GM13977 (cell line): ENCODE measurements at places on chromosomes 6 and 20.

DNA sequence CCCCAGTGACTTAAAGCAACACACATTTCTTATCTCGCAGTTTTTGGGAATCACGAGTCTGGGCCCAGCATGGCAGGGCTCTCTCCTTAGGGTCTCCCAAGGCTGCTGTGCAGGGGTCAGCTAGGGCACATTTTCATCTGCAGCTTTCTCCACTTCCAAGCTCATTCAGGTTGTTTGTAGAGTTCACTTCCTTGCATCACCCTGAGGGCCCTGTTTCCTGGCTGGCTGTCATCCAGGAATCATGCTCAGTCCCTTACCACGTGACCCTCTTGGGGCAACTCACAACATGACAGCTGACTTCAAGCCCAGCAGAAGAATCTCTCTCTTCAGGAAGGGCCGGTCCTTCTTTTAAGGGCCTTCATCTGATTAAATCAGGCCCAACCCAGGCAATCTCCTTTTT is 21.3 kb downstream of the SNAP25 start:
- no peak for DNase-seq

- DNase-seq = no peak
Observed at GRCh38 chr6:141550471-141550870, 582.3 kb upstream of the GJE1 start.

DNA sequence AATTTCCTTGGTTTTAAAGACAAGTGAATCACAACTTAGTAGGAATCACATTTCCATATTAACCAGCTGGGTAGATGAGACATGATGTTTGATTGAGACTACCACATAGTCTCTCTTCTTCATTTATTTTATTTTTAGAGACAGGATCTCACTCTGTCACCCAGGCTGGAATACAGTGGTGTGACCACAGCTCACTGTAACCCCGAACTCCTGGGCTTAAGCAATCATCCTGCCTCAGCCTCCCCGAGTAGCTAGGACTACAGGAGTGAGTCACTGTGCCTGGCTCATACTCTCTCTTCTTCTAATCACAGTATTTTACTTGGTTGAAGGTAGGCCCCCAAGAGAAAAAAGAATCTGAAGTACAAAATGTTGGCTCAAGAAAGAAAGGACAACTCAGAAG is 80.2 kb upstream of the ASF1A start:
- DNase-seq = no peak

- DNase-seq = no peak
Observed at GRCh38 chr6:122454673-122455072, 16.9 kb downstream of the SERINC1 start.

DNA sequence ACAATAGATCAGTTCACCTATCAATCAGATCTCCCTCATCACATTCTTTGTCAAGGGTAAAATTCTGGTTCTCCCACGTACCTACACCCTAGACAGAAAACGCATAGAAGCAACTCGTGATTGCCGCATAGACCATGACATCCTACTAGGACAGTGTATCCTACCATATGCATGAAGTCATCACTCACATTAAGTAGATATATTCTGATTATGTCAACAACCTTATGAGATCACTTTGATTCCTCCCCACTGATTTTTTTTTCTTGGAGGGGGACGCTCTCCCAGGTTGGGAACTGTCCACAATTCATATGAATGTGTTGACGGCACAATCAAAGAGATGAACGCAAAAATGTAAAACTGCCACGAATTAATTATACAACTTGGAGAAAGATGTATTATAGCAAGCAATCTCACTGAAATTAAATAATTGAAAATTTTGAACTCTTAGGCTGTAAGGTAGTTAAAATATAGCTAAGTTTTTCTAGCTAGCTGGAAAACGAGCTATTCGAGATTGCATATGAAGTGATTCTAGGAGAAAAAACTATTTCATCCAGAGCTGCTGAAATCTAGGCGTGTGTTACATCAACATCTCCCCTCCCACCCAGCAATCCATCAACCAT is 82.5 kb upstream of the CCDC28A start:
- DNase-seq = no peak

DNA sequence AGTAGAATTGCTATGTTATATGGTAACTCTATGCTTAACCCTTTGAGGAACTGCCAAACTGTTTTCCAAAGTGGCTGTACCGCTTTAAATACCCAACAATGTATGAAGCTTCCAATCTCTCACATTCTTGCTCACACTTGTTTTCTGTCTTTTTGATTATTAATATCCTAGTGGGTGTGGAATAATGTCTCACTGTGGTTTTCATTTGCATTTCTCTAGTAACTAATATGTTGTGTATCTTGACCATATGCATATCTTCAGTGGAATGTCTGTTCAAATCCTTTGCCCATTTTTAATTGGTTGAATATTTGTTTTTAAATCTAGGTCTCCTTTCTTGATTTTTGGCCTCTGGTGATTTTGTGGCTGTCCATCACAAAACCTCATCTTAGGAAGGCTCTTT is 177.8 kb upstream of the PLCB4 start:
- DNase-seq = no peak

- DNase-seq = no peak
Observed at GRCh38 chr6:94272327-94272726, 853.0 kb upstream of the EPHA7 start.

- no peak for DNase-seq
Observed at GRCh38 chr6:161906571-161906970, 632.7 kb upstream of the AGPAT4 start.
